NCI-H1436 treated with DMSO at 0.1 percent for 48 hours (cell line): ENCODE measurements at places on chromosomes 4 and X.

- no peak for DNase-seq
Measured at GRCh38 chr4:86935566-86935852, 698 bp downstream of the AFF1 start.

DNA sequence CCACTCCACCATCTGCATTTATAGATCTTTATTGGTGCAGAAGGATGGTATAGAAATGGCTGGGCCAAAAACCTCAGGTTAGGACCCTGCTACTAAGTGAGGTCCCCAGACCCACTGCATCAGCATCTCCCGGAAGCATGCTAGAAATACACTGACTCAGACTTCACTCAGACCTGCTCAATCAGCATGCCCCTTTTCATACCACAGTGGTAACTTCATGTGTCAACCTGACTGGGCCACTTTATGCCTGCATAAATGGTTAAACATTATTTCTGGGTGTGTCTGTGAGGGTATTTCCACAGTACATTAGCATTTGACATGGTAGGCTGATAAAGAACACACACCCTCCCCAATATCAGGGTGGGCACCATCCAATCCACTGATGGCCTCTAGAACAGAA, 118.6 kb upstream of the VCX3B start:
- DNase-seq = no peak

DNA sequence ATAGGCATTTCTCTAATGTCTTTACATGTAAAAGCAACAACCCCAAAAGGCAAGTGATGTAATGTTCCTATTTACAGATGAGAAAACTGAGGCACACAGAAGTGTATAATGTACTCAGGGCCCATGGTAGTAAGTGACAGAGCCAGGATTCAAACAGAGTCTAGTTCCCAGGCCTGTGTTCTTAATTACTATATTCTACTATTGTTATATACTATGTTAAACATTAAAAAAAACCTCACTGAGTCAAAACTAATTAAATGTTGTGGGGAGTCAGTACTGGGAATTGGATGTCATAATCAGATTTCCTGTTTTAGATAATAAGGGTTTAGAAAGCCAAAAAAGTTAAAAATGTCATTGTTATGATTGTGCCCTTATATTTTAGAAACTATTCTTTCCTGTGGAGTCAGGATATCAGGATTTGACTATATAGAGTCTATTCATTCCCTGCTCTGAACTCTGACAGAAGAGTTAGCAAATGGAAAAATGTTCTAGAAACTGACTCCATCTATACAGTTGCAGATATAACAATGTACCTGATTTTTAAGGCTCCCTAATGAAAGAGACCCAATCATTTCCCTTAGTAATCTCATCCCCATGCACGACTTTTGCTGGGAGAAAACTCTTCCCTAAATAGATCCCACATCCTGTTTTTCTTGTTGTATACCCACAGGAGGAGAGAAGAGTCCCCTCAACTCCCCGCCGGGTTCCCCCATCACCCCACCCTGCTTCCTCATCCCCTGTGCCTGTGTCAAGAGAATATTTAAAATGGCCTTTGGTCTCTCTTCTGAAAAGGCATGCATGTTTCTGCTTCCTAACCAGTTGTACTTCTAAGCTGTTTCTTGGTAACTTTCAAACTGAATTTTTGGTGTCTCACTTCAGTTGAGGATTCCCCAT, 69.7 kb downstream of the REELD1 start:
- DNase-seq = no peak

DNA sequence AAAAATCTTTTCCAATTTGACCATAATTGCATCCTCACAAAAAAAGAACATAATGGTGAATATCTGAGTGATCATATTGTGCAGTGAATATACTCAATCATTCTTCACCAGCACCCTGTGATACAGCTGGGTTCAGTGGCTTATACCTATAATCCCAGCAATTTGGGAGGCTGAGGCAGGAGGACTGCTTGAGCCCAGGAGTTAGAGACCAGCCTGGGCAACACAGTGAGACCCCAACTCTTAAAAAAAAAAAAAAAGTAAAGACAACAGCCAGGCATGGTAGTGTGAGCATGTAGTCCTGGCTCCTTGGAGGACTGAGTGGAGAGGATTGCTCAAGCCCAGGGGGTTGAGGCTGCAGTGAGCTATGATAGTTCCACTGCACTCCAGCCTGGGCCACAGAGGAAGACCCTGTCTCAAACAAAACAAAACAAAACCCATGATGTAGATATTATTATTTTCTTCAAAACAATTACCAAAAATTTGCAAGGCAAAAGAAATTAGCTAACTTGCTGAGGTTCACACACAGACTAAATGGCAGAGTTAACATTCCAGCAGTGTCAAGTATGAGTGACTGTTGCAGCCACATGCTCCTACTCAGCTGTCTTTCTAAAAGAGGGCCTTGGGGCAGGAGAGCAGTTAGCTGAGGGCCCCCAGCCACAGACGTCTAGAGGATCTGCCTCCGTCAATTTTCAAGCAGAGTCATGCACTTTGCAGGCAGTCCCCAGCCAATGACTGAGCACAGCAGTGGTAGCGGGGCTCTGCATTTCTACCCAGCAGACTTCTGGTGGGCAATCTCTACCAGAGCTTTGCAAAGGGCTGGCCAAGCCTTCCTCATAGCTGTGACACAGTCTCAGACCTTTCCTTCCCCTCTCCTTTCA, 33.4 kb downstream of the ADGRA3 start:
- DNase-seq = no peak

DNA sequence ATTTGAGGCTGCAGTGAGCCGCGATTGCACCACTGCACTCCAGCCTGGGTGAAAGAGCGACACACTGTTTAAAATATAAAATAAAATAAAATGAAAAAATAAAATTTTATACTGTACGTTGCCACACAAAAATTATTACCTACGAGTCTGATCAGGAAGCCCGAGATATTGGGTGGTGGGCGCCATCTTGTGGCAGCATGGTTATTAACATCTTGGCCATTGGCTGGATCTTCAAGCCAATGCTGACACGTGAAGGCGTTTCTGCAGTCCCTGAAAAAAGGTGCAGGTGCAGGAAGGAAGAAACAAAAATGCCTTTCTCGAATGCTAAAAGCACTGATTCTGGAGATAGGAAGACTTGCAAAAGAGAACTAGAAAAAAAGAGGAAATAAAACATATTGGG, 4.9 kb upstream of the TLR8 start:
- DNase-seq = no peak

DNA sequence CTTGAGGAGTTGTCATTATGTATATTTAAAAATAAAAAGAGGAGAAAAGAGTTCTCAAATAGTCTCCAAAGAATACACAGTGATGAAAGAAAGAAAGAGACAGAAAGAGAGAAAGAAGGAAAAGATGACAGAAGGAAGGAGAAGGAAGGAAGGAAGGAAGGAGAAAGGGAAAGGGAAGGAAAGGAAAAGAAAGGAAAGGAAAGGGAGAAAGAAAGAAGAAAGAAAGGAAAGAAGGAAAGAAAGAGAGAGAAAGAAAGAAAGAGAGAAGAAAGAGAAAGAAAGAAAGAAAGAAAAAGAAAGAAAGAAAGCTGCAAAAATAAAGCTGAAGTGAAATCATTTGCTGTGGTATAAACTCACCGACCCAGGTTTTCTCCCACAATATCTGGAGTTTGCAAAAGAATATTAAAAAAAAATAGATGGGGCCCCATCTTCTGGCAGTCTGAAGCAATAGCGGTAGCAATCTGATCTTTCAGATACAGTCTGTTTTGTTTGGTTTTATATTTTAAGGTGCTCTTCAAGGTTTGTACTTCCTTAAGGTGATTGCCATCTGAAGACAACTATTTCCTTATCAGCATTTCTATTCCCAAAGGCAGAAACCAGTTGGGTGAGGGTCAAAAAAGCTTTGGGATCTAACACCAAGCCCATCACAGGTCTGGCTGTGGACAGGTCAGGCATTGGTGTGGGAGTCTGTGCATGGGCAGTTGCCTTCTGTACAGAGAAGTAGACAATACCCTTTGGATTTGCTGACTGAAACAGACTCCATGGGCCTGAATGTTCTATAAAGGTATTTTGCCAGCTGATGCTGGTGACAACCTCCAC, 160.4 kb downstream of the CPEB2 start:
- no peak for DNase-seq

- no peak for DNase-seq
Measured at GRCh38 chr4:87465739-87466366, 43.5 kb downstream of the NUDT9 start.

- DNase-seq = no peak
Measured at GRCh38 chr4:76856243-76857073, 41.5 kb downstream of the SOWAHB start.

DNA sequence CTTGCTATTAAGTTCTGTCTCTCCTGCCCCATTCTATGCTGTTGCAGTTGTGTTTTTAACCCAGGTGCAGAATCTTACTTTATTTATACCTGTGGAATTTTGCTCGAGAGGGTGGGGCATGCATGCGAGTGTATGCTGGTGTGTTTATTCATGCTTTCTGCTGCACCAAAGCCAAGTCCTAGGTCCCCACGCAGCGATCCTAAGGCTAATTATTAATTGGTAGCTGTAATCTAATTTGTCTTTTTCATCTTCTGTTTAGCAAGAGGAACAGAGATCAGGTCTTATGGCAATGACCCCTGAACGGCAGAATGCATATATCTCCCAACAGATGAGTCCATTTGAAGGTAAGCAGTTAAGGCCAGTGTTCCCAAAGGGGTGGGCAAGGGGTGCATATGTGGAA, 58.7 kb upstream of the MTM1 start:
- no peak for DNase-seq

GRCh38 chrX:134431894-134432293, 28.1 kb upstream of the HPRT1 start:
- DNase-seq = no peak

- DNase-seq = no peak
Measured at GRCh38 chr4:110164251-110164650, 34.2 kb downstream of the ELOVL6 start.

- DNase-seq = no peak
Measured at GRCh38 chrX:37846141-37846540, 1.2 kb downstream of the DYNLT3 start.

GRCh38 chrX:39983715-39984114, 114.0 kb downstream of the BCOR start:
- no peak for DNase-seq

- DNase-seq = no peak
Measured at GRCh38 chr4:140315019-140315418, 58.4 kb upstream of the SCOC start.

- DNase-seq = no peak
Measured at GRCh38 chr4:40164459-40164858, 32.4 kb upstream of the RHOH start.

DNA sequence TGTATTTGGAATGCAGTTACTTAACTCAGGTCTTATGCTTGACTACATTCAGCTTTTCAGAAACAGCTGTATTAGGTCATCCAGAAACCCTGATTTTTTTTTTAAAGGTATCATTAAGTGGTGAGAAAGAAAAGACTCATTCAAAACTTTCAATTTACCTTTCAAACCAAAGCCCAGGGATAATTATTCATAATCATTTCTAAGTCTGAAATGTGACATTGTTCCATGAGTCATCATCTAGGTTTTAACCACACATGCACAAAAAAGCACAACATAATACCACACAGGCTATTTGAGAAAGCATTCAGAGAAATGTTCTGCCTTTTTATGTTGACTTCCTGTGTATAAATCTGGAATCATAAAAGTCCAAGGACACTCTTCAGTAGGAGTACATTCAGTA, 288.2 kb downstream of the IL1RAPL2 start:
- no peak for DNase-seq

DNA sequence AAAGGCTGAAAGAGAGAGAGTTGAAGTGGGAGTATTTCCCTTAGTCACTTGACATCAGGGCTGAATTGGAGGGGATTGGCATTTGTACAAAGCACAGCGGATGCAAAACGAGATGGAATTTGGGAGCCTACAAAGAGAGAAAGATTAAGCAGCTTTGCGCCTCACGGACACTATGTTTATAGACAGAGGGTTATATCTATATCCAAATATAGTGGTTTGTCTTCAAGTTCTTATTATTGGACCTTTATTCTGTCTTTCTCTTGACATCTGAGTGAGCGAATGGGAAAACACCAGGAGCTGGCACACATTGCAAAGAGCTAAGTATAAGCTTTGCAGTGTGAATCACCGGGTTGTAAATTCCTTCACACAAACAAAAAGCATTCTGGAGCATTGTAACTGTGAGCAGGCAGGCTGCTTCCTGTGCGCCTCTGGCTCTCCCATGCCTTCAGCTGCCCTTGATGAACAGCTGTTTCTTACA, 500.2 kb downstream of the STIM2 start:
- no peak for DNase-seq

- DNase-seq = no peak
Measured at GRCh38 chrX:37961118-37961517, 45.2 kb upstream of the SYTL5 start.

GRCh38 chr4:106365613-106366012, 3.0 kb downstream of the GIMD1 start:
- DNase-seq = no peak

- no peak for DNase-seq
Measured at GRCh38 chr4:76311896-76312331, 5.4 kb downstream of the STBD1 start.

GRCh38 chr4:97653701-97654100, 489.6 kb downstream of the STPG2 start:
- no peak for DNase-seq

DNA sequence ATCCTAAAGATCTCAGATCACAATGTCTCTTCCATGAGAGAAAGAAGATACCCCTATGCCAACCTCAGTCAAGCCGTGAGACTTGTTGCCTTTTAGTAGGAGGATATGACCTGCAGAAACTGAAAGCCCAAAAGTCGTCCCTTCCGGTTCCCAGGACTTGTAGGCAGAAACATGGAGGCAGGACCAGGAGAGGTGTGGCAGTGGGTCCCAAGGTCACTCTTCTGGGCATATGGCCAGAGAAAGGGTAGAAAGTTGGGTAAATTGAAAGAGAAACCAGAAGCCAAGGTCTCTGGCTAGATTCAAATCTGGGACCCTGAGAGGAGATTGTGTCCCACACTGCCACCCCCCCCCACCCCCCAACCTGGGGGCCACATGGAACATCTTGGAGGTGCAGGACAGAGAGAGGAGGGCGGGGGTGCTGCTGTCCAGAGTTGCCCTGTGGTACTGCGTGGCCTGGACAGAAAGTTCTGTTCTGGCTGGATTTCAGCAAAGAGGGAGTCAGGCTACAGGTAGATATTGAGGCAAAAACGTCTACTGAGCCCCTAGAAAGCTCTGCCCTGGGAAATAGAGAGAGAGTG, 55.4 kb downstream of the DDX3X start:
- no peak for DNase-seq

DNA sequence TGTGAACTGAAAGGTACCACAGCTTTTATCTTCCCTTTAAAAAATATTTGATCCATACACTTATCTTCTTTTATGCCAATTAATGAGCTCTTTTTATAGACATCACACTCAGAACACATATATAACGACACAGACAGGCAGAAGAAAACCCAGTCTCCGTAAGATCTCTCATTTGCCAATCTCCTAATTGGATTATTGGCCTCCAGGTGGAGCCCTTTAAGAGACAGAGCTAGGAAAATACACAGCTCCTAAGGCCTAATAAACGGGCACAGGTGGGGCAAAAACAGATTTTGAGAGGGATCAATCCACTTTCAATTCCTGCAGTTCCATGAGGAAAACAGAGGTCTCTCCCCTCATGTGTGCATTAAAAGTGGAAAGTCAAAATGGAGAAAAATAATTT, 1495.4 kb downstream of the RPA4 start:
- DNase-seq = no peak

GRCh38 chr4:2763511-2763967, 7.4 kb upstream of the TNIP2 start:
- no peak for DNase-seq

GRCh38 chr4:2768124-2768523, 12.0 kb upstream of the TNIP2 start:
- no peak for DNase-seq
